ENCODE measurements at places on chromosomes 12 and 14.

DNA sequence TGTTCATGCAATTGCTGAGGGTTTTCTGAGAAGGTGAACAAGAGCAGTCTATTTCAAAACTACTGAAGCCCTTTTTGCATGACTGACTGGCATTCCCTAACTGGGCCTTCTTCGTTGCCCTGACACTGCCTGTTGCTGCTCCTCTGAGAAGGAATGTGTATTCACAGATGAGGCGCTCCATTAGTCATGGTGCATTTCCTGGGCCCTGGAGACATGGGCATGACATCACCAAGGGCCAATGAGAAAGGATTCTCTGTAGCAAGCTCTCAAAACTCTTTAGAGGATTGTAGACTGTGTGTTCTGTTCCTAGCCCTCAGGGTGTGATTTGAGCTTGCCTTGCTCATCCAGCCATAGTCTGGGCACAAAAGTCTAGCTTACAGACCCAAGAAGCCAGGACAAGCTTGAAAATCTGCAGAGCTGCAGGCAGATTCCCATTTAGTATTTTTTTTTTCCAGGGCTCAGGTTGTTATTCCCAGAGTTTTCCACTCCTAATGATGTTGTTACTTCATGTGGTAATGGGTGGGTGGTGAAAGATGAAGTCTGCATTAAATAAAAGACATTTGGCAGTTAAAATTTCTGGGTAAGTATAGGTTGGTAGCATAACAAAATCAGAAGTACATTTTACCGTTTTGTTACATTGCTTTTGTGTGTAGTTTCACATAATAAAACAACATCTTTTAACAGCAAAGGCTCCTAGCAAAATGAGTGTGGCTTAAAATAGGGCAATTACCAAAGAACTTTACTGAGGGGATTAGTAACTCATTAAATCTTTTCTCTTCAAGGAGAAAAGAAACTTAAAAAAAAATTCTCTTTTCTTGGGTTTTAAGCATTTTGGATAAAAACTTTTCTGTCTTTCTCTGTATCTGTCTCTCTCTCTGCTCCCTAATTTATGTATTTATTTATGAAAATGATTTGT is 318.4 kb downstream of the RAD51B start:
- H3K4me1 ChIP-seq: peaks cover 7% of the 10 kb centered on the region
- DNase-seq: no peak
- no peaks in the 10 kb centered on the region for H3K27me3 ChIP-seq

- H3K4me3 ChIP-seq: no peak overlapping the region
- no peak overlapping the region for H3K27ac ChIP-seq
- peaks cover 12% of the 10 kb centered on the region for H3K4me1 ChIP-seq
Measured at GRCh38 chr14:104424406-104425072, 155.0 kb upstream of the C14orf180 start.

DNA sequence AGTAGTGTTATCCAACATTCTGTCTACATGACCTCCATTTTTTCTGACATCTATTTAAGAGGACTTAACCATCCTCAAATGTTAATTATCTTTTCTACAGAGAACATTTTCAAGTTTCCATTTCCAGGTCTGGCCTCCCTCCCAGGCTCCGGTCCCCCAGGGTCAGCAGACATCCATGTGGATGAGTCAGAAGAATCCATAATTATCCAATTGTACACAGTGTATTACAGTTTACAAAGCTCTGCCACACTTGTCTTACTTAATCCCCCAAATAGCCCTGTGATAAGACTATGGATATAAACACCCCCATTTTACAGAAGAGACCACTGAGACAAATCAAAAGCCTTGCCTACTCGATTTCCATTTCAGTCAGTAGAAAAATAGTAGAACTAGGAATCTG is 65.0 kb downstream of the SLC8A3 start:
- no peaks in the 10 kb centered on the region for H3K4me1 ChIP-seq
- no peak overlapping the region for H3K4me3 ChIP-seq
- DNase-seq: no peak
- H3K27ac ChIP-seq: no peak overlapping the region
- peaks cover 4% of the 10 kb centered on the region for H3K27me3 ChIP-seq
- no peaks in the 10 kb centered on the region for H3K36me3 ChIP-seq

DNA sequence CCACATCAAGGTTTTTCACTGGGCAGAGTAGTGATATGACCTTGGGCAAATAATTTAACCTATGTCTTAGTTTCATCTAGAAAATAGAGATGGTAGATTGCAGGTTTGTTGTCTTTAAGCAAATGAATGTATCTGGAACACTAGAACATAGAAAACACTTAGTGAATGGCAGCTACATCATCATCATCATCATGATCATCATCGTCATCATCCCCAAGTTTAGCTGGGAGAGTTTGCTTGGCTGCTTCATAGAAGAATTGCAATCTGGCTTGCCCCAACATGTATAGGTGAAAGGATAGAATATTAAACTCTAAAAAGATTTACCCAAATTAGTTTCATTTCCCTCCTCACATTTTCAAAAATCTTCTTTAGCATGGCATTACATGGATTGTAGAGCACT is 91.3 kb upstream of the TMEM260 start:
- H3K4me3 ChIP-seq: no peak overlapping the region
- H3K36me3 ChIP-seq: no peaks in the 10 kb centered on the region
- no peak overlapping the region for H3K27ac ChIP-seq
- no peak for DNase-seq
- no peaks in the 10 kb centered on the region for H3K4me1 ChIP-seq
- peaks cover 24% of the 10 kb centered on the region for H3K27me3 ChIP-seq

DNA sequence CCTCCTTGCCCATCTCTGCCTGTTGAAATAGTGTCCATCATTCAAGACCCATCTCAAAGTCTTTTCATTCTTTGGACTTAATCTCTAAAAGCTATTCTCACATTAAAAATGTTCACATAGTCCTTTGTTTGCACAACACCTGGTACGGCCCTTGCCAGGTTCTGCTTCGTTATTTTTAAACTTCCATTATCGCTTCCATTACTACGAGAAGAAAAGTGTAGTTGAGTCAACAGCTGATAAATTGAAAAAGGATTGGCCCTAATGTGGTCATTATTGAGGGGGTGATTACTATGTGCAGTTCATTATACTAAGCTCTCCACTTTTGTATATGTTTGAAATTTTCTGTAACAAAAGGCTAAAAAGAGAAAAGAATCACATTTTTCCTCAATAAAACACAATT is 17.8 kb downstream of the KCNJ8 start:
- H3K27ac ChIP-seq: no peak overlapping the region
- peaks cover 2% of the 10 kb centered on the region for H3K36me3 ChIP-seq
- H3K4me3 ChIP-seq: no peak overlapping the region

GRCh38 chr12:123483602-123484248 is 25.8 kb downstream of the SNRNP35 start:
- H3K27me3 ChIP-seq: no peaks in the 10 kb centered on the region
- no peak overlapping the region for H3K4me3 ChIP-seq
- peaks cover 6% of the 10 kb centered on the region for H3K36me3 ChIP-seq
- DNase-seq: no peak
- peaks cover 17% of the 10 kb centered on the region for H3K4me1 ChIP-seq
- H3K27ac ChIP-seq: no peak overlapping the region

- DNase-seq: no peak
- peaks cover 8% of the 10 kb centered on the region for H3K36me3 ChIP-seq
- H3K4me1 ChIP-seq: peaks cover 28% of the 10 kb centered on the region
- H3K4me3 ChIP-seq: peak overlapping the region; percentile 48
Measured at GRCh38 chr12:121467638-121468498, 68.0 kb downstream of the RNF34 start.

GRCh38 chr12:92107094-92107493 is 38.6 kb downstream of the BTG1 start:
- H3K4me3 ChIP-seq: no peak overlapping the region
- no peak for DNase-seq
- peaks cover 45% of the 10 kb centered on the region for H3K4me1 ChIP-seq
- no peaks in the 10 kb centered on the region for H3K27me3 ChIP-seq
- peak overlapping the region; percentile 68 for H3K27ac ChIP-seq

- H3K36me3 ChIP-seq: no peaks in the 10 kb centered on the region
- H3K27me3 ChIP-seq: no peaks in the 10 kb centered on the region
- no peaks in the 10 kb centered on the region for H3K4me1 ChIP-seq
- no peak for DNase-seq
- no peak overlapping the region for H3K27ac ChIP-seq
- no peak overlapping the region for H3K4me3 ChIP-seq
Measured at GRCh38 chr12:56766535-56766934, 3.4 kb downstream of the HSD17B6 start.

DNA sequence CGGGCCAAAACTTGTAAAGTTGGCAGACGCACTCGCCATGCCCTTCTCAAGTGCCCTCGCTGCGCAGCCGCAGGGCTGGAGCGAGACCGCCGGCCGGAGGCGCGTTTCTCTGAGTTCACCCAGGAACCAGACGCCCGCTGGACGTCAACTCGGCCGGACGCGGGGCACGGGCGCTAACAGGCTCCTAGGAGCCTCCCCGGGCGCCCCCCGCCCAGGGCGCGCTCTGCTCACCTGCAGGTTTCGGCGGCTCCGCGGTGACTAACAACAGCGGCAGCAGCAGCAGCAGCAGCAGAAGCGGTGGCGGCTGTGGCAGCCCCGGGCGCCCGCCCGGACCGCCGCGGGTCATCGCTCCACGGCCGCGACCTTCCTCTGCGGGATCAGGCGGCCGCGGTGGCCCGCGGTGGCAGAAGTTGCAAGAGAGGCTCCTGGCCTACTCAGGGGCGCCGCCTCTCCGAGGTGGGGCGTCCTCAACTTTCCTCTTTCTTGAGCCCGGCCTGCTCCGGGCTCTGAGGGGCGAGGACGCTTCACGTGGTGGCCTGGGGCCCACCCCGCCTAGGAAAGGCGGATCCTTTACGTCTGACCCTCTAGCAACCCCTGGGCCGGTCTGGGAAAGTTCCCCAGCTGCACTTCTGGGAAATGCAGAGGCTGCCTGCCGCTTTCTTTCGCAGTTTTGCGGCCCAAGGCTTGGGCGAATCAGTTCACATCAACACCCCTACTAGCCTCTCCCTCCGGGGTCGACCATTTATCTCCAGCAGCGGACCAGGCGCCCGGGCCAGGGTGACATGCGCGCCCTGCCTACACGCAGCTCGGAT is at the start of gene PLBD1:
TSS of gene PLBD1 (minus strand) at position 533 of the 812 bp plus-strand sequence. CDS start at position 346, 187 bp downstream.
- no peak within 1 kb of the TSS for H3K4me3 ChIP-seq
- H3K4me1 ChIP-seq: no peaks in the 10 kb centered on the region
- H3K27ac ChIP-seq: no peak within 1 kb of the TSS
- H3K27me3 ChIP-seq: peaks cover 57% of the 10 kb centered on the region

DNA sequence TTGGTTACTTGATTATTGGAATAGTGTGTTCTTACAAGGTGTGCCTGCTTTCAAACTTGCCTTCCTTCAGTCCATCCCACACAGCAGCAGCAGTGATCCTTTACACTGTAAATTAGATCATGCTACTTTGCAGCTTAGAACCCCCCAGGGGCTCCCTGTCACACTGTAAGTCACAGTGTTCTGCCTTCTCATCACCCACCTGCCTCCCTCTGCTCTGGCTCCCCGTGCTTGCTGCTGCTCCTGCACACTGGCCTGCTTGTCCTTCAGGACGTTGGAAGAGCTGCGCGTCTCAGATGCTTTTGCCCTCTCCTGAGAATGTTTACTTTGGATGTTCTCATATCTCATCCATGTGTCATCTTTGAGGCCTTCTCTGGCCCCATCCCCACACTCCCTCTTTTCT is 27.3 kb downstream of the ZC3H14 start:
- no peaks in the 10 kb centered on the region for H3K27me3 ChIP-seq
- peak overlapping the region; percentile 41 for H3K27ac ChIP-seq

DNA sequence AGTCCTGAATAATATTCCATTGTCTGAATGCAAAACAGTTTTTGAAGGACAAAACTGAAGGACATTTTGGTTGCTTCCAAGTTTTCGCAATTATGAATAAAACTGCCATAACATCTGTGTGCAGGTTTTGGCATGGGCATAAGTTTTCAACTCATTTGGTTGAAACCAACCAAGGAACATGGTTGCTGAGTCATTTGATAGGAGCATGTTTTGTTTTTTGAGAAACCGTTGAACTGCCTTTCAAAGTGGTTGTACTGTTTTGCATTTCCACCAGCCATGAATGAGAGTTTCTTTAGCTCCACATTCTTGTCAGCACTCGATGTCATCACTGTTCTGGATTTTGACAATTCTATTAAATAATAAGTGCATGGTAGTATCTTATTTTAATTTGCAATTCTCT is 23.0 kb upstream of the GSG1 start:
- no peak overlapping the region for H3K27ac ChIP-seq
- no peaks in the 10 kb centered on the region for H3K4me1 ChIP-seq
- no peak overlapping the region for H3K4me3 ChIP-seq
- peaks cover 33% of the 10 kb centered on the region for H3K27me3 ChIP-seq
- no peaks in the 10 kb centered on the region for H3K36me3 ChIP-seq
- DNase-seq: no peak

GRCh38 chr12:34402899-34403705 is 380.8 kb downstream of the ALG10 start:
- no peaks in the 10 kb centered on the region for H3K4me1 ChIP-seq
- H3K27me3 ChIP-seq: no peaks in the 10 kb centered on the region
- no peak overlapping the region for H3K4me3 ChIP-seq
- DNase-seq: peak; percentile 7
- H3K27ac ChIP-seq: no peak overlapping the region

GRCh38 chr12:62192180-62192902 is 67.9 kb upstream of the USP15 start:
- H3K36me3 ChIP-seq: no peaks in the 10 kb centered on the region
- peak overlapping the region; percentile 76 for H3K4me3 ChIP-seq
- H3K27me3 ChIP-seq: peaks cover 41% of the 10 kb centered on the region

- no peak for DNase-seq
- no peaks in the 10 kb centered on the region for H3K27me3 ChIP-seq
- H3K27ac ChIP-seq: no peak overlapping the region
- peaks cover 2% of the 10 kb centered on the region for H3K36me3 ChIP-seq
Measured at GRCh38 chr12:110135806-110136205, 11.6 kb downstream of the IFT81 start.

DNA sequence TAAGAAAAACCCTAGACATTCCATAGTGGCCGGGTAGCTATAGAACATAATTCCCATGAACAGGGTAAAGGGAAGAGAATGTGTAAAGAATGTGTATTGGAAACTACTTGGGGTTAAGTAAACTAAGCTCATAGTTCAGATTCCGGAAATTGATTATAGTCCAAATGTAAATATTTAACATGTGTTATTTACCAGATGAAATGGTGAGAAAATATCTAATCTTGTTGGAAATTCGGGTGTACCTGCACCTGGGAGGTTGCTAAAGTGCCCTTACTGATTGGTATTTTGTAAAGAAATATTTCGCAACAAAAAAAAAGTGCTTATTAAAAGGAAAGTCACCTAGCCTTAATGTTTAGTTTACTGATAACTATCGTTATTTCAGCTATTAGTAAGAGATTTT is 14.4 kb downstream of the RASSF9 start:
- H3K36me3 ChIP-seq: no peaks in the 10 kb centered on the region
- DNase-seq: no peak
- no peak overlapping the region for H3K27ac ChIP-seq
- H3K27me3 ChIP-seq: no peaks in the 10 kb centered on the region
- no peaks in the 10 kb centered on the region for H3K4me1 ChIP-seq
- no peak overlapping the region for H3K4me3 ChIP-seq

GRCh38 chr12:102169922-102170621 is 27.6 kb downstream of the PMCH start:
- no peaks in the 10 kb centered on the region for H3K36me3 ChIP-seq
- DNase-seq: no peak
- H3K4me3 ChIP-seq: no peak overlapping the region
- H3K27me3 ChIP-seq: no peaks in the 10 kb centered on the region
- no peaks in the 10 kb centered on the region for H3K4me1 ChIP-seq

GRCh38 chr14:104203071-104203425 is 64.7 kb downstream of the KIF26A start:
- no peaks in the 10 kb centered on the region for H3K36me3 ChIP-seq
- no peaks in the 10 kb centered on the region for H3K27me3 ChIP-seq
- no peak overlapping the region for H3K4me3 ChIP-seq
- H3K27ac ChIP-seq: no peak overlapping the region
